Erythroblast (primary cell): ENCODE measurements at places on chromosomes 1 and 21.

GRCh38 chr21:42148097-42148496, 70.8 kb upstream of the ABCG1 start:
- DNase-seq: peak; percentile 5

- no peak for DNase-seq
Measured at GRCh38 chr1:24503059-24503751, 569 bp downstream of the RCAN3 start.

- no peak for DNase-seq
Measured at GRCh38 chr1:197320991-197321531, 53.0 kb downstream of the CRB1 start.

GRCh38 chr1:17886386-17886785, 131.3 kb downstream of the ACTL8 start:
- no peak for DNase-seq

GRCh38 chr1:181021811-181022434, 747 bp downstream of the STX6 start:
- peak; percentile 71 for DNase-seq

DNA sequence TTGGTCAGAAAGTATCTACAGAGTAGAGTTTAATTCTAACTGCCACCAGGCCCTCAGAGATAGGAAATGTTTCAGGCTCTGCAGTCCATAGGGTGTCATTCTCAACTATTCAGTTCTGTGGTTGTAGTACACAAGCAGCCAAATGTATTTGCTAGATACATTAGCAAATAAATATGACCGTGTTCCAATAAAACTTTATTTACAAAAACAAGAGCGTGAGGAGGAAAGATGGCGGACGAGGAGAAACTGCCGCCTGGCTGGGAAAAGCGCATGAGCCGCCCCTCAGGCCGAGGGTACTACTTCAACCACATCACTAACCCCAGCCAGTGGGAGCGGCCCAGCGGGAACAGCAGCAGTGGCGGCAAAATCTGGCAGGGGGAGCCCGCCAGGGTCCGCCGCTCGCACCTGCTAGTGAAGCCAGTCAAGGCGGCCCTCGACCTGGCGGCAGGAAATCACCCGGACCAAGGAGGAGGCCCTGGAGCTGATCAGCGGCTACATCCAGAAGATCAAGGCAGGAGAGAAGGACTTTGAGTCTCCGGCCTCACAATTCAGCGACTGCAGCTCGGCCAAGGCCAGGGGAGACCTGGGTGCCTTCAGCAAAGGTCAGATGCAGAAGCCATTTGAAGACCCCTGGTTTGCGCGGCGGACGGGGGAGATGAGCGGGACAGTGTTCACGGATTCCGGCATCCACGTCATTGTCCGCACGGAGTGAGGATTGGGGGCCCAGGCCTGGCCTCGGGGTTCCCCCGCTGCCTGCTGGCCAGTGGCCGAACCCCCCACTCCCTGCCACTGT, 286.1 kb downstream of the LRRC40 start:
- no peak for DNase-seq
